ENCODE measurements at places on chromosomes 4 and X.

DNA sequence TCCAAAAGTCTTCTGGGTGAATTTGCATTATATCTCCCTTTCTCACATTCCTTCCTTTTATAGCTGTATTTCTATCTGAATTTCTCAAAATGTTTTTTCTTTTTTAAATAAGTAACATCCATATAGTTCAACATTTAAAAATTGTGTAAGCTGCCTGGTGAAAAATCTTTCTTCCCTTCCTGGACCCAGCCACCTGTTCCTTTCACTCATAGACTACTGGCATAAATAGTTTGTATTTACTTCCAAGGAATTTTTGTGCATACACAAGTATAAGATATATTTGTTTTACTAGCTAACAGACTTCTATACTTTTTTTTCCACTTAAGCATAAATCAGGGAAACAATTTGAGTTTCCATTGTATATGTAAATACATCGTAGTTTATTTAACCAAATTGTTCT is 35.7 kb downstream of the PACRGL start:
- no peak for DNase-seq

DNA sequence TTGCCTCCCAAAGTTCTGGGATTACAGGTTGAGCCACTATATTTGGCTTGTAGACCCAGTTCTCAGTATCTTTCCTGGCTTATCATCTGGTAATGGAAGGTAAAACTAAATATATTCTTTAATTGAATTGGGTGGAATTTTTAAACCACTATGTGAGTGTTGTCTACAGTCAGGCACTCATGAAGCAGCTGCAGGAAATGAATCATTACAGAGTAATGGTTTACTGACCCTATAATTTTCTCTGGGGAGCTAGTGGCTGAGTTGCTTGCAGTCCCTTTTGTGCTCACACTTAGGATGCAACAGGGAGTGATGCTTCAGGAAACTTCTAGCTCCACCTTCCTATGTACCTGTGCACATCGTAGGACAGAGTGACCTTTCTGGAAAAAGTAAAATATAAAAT is 4.1 kb upstream of the UGT2B7 start:
- DNase-seq = no peak

GRCh38 chrX:112512509-112512908 is 167.2 kb downstream of the LHFPL1 start:
- no peak for DNase-seq

GRCh38 chr4:99720206-99720605 is 62.6 kb upstream of the C4orf54 start:
- DNase-seq = no peak

GRCh38 chr4:156442912-156443311 is 489.2 kb upstream of the CTSO start:
- no peak for DNase-seq

GRCh38 chr4:76003035-76003434 is 4.3 kb downstream of the CXCL9 start:
- DNase-seq = no peak

DNA sequence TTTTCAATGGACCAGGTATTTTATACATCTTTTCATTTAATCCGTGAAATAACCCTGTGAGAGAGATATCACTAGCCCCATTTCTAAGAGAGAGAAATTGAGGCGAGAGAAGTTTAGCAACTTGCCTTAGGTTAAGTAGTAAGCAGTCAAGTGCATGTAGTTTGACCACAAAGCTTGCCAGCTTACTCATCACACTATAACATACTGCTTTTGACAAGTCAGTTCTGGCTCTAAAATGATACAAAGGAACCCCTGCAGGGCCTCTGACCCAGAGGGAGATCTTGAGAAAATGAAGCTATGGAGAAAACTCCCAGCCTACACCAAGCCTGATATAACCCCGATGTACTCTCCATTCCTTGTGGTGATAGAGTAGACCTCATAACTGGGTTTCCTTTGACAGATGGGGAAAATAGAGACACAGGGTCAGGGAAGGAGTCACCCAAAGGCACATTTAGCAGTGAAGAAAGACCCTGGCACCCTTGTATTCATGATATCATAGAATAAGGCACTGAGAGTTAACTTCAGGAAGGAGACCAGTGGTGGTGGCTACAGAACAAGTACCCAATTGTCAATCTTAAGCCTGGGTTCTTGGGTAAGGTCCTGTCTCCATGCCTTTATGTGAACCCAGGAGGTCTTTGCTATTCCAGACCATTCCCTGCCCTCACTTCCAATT is 60.2 kb upstream of the MSN start:
- no peak for DNase-seq

GRCh38 chr4:147772459-147772969 is 40.6 kb downstream of the ARHGAP10 start:
- DNase-seq = no peak

DNA sequence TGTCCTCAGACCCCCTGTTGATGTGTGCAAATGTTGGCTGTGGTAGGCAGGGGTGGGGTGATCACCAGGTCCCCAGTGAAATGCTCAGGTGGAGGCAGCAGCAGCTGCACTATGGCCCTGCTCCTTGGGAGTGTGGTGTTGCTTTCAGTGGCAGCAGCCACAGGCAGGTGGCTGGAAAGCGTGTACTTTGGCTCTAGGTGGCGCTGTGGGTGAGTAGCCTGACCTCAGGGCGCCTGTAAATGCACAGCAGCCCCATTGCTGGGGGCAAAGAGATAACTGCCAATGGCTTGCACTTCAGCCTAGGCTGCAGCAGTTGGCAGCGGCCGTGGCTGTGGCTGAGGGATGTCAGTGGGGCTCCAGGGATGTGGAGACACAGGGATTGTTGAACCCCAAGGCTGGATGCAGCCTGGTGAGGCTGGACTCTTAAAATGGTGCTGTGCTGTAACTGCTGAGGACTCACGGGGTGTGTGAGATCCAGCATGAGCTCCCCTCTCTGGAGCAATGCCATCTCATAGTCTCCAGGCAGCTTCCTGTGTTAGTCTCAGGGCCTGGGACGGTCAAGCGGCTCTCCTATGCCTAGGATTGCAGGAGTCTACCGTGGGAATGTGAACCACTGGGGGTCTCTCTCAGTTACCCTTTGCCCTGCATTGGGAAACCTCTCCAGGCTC is 421.7 kb upstream of the HTR2C start:
- DNase-seq = no peak

GRCh38 chr4:68272380-68272779 is 26.9 kb upstream of the TMPRSS11B start:
- DNase-seq = no peak

GRCh38 chr4:53734584-53735353 is 143.5 kb upstream of the LNX1 start:
- DNase-seq = no peak

- DNase-seq = no peak
These were observed 4.8 kb downstream of the SH3BP2 start for GRCh38 chr4:2797545-2798305.

DNA sequence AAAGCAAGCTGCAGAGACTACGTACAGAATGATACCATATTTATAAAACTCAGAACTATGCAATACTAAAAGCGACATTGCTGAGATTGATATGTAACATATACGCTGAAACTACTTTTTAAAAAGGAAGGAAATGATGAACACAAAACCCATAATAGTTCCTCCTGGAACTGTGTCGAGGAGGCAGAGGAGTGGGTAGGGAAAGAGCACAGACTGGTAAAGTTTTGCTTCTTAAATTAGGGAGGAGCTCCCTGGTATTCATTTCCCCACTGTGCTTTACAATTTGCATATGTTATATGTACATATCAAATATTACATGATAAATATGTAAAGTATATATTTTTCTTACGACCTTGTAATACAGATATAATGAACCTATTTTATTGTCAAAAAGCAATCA is 13.9 kb downstream of the UFSP2 start:
- DNase-seq = no peak

Measured in CD8-positive, alpha-beta T cell (primary cell).